ENCODE measurements at places on chromosomes 1 and 21.

DNA sequence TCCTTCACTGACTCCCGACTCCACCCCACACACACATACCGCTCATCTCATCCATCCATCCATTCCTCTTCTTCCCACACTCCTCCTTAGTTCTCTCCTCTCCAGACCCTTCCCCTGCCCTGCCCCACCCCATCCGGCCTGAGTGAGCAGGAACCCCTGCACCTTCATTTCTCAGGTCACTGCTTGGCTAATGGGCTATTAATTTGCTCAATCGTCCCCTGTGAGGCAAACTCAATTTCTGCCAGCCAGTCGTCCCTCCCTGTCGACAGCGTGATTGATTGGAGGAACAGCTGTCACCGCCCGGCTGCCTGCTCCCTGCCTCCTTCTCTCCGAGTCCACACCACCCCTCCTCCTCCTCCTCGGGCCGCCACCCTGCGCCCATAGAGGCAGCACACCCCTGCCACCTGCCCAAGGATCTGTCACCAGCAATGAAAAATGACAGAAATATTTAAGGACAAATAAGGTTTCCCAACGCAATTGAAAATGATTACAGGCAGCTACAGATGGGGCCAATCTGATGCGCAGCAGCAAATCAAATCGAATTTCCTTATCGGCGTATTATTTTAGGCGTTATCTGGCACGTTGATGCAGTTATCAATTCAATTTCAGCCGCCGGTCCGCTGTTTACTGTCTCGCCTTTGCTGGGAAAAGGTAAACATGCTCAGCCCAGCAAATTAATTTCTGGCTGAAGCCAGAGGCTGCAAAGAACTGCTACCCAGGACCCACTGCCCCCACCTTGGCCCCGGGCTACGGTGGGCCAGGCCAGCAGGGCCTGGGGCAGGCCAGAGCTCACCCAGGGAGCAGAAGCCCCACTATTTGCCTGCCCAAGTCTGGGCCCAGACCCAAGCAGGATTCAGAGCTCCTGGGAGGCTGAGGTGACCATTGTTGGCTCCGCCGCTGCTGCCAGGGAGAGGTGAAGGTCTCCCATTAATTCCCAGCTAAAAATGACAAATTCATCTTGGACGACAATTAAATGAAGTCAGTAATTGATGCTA is 71.3 kb downstream of the TMEM53 start:
- DNase-seq, result no peak

GRCh38 chr1:168601051-168601450 is 24.6 kb downstream of the XCL1 start:
- DNase-seq, result no peak

- no peak for DNase-seq
Measured at GRCh38 chr1:21012937-21013336, 163.8 kb downstream of the EIF4G3 start.

GRCh38 chr1:56816264-56816663 is 2.9 kb downstream of the FYB2 start:
- no peak for DNase-seq

GRCh38 chr1:237205400-237206064 is 163.5 kb downstream of the RYR2 start:
- no peak for DNase-seq

- no peak for DNase-seq
Measured at GRCh38 chr21:25462517-25462971, 144.7 kb downstream of the MRPL39 start.

GRCh38 chr21:31156662-31157061 is 118.4 kb upstream of the KRTAP19-8 start:
- DNase-seq, result no peak

GRCh38 chr1:119516680-119517079 is 9.7 kb downstream of the HSD3B1 start:
- DNase-seq, result no peak

GRCh38 chr1:228007049-228007800 is 427 bp downstream of the WNT3A start:
- DNase-seq, result no peak

- peak; percentile 72 for DNase-seq
Measured at GRCh38 chr1:34162852-34163766, 1.9 kb downstream of the CSMD2 start.

GRCh38 chr1:230350208-230350921 is 75.8 kb downstream of the PGBD5 start:
- no peak for DNase-seq

DNA sequence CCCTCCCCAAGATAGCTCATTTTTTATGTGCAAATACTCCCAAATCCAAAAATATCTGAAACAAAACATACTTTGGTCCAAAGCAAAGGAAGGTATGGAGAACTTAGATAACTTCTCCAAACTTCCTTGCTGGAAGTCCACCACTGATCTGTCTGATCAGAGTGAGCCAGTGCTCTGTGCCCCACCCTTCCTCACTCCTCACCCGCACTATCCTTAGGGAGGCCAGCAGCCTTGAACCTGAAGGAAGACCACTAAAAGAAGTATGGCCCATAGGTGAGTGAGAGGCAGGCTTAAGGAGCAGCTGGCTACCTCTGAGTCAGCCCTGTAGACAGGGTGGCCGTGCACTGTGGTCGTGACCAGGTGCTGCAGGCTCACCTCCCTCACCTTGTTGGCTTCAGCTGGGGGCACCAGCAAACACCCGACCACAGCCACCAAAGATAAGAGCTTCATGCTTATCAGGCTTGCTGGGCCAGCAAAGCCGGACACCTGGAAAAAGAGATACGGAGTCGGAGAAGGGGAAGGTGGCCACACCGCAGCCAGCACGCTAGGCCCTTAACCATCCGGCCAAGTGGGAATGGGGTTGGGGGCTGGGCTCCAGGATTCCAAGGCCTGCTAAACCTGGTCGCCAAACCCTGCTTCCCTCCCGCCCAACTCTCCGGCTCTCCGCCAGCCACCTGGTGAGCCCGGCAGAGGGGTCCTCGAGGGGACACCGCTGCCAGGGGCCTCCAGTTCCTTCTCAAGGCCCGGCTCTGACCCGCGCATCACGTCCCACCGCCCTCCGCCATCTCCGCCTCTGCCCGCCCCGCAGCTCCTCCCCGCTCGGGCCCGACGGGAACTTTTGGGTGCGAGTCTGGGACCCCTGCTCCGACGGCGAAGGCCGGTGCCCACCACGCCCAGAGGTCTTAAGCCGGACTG is 543 bp downstream of the TMEM9 start:
- no peak for DNase-seq

Measured in germinal center (tissue), 1 donor.